ENCODE measurements at places on chromosomes 13 and 19. TPM values are rescaled to one million over a fixed set of nuclear protein-coding genes. Genes with fewer than 3 reads are reported as not detected.

Gene SWSAP1
- total RNA-seq: 1.3 TPM

Gene ZNF20
- total RNA-seq: 4.0 TPM

Gene PROSER3
- 8.0 TPM for total RNA-seq

Gene KLK5
- not detected for total RNA-seq

Gene SERPINE3
- 0.34 TPM for total RNA-seq

Gene GYS1
- 70.3 TPM for total RNA-seq

Gene FBXO27
- total RNA-seq: 5.8 TPM

Gene ZFP14
- 4.2 TPM for total RNA-seq

Gene CYP2A7
- not detected for total RNA-seq

Gene SLC7A9
- total RNA-seq: under 0.01 TPM

Gene UBA52
- 602 TPM for total RNA-seq

Gene TLE2
- 1.1 TPM for total RNA-seq

Gene TMPRSS9
- total RNA-seq: not detected

Gene CRX
- not detected for total RNA-seq

Gene GRK1
- total RNA-seq: not detected

Gene JSRP1
- not detected for total RNA-seq

Gene TNNI3
- total RNA-seq: 1.00 TPM

Gene PCDH8
- total RNA-seq: not detected

Gene KLK14
- total RNA-seq: 0.33 TPM

Gene ZNF66
- total RNA-seq: 5.7 TPM

Gene ZNF723
- total RNA-seq: not detected

Gene ZNF729
- total RNA-seq: not detected

Gene C19orf38
- total RNA-seq: under 0.01 TPM

Gene GAPDHS
- 10.3 TPM for total RNA-seq

Gene KANK3
- under 0.01 TPM for total RNA-seq

Gene ADAMTSL5
- 5.6 TPM for total RNA-seq
